ENCODE measurements at places on chromosomes 1 and 21. TPM values are rescaled to one million over a fixed set of nuclear protein-coding genes. Genes with fewer than 3 reads are reported as not detected.

DNA sequence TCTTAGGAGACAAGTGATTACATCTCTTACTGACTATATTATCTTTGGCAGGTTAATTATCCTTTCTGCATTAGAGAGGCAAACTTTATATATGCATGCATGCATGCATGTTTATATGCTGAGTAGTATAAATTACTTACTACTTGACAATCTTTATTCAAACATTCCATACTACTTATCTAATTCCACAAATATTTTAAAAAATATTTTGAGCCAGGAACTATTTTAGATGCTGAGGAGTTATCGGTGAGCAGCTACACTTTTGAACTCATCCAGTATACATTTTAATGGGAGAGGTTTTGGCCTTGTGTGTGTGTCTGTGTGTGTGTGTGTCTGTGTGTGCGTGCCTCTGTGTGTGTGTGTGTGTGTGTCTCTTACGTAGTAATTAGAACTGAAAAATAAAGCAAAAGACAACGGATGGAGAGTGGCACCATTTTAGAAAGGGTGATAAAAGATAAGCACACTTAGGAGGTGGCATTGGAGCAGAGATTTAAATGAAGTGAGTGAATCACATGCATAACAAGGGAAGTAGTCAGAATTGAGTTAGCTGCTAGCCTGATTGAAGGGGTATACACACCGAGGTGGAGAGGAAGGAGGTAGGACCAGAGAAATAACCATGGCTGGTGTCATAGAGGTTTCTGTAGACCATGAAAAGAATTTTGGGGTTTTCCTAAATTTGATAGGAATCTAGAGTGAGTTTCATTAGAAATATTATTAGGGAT is 1488.4 kb downstream of the MRPL39 start:
- DNase-seq: no peak

GRCh38 chr21:41877901-41878830 is 978 bp downstream of the PRDM15 start:
- DNase-seq: no peak

CHRM3 gene
- total RNA-seq: 0.62 TPM

OR2L5 gene
- not detected for total RNA-seq

DNA sequence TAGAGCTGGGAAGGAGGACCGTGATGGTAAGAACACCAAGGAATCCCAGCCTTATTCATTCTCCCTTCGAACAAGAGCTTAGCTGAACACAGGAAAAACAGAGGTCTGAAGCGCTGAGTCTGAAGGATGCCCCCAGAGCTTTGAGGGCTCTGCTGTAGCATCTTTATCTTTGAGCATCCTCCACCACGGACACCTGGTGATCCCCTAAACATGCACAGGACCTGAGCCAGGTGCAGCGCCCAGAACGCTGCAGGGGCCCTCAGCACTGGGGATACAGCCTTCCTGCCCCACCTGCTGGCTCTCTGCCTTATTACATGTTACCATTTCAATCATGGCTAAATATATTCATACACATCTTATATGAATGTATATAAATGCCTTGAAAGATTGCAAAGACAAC is 7.7 kb upstream of the GPATCH4 start:
- peak; percentile 60 for DNase-seq
